Activated naive CD8-positive, alpha-beta T cell treated with anti-CD3 and anti-CD28 coated beads for 36 hours (primary cell): ENCODE measurements at places on chromosomes 6 and 20. TPM values are rescaled to one million over a fixed set of nuclear protein-coding genes. Genes with fewer than 3 reads are reported as not detected.

DNA sequence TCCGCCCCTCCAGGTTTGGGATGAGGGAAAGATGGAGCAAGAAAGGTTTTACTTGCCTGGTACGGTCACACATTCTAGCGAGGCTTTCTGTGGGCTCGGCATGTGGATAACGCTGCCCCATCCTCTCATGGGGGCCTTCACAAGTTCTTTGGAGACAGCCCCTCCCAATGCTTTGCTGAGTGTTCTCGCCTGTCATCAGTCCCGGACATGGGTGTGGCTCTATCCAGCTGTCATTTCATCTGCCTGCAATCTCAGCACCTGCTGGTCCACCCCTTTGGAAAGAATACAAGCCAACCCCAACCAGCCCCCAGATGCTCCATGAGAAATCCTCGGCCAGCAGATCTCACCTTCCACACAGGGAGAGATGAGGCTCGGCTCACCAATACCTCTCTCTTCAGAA is 30.3 kb upstream of the MDGA1 start:
- DNase-seq, result no peak
- no peak overlapping the region for H3K27ac ChIP-seq
- H3K4me1 ChIP-seq, result peaks cover 9% of the 10 kb centered on the region

C6orf52 gene
- total RNA-seq, result 6.3 TPM

DNA sequence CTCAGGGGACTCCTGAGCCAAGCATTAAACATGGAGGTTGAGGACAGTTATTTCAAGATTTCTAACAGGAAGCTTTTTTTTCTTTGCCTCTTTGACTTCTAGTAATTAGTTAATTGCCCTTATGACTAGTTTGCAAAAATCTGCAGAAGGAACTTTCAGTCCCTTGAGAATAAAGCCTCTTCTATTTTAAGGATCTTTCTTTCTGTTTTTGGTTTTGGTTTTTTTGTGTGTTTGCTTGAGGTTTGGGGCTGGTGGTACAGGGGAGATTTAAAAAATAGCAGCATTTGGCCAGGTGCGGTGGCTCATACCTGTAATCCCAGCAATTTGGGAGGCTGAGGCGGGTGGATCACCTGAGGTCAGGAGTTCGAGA is 259.3 kb downstream of the BMP7 start:
- no peak for DNase-seq
- H3K27ac ChIP-seq, result no peak overlapping the region
- no peak overlapping the region for H3K4me3 ChIP-seq
- H3K36me3 ChIP-seq, result no peaks in the 10 kb centered on the region

DNA sequence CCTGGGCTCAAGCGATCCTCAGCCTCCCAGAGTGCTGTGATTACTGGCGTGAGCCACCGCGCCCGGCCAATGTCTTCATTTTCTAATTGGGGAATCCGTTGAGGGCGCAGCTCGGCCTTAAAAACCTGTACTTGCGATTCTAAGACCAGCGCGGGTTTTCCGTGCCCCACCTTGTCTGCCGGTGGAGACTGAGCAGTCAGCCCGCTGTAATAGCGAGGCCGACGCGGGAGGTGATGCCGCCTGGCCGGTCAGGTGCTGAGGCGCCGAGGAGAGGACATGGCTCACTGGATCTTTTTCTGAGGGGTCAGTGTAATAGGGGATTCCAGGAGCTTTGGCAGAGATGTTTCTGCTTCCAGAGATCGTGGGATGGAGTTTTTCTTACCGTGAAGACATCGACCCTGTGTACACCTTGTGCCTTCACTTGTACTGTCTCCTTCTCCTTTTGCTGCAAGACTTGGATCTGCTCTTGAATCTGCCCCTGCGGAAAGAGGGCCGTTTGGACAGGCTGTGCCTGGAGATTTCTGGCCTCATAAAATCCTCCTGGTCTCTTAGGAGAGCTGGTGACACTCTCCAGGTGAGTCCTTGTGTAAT is 1.5 kb downstream of the TRIM31 start:
- H3K4me3 ChIP-seq, result no peak overlapping the region
- H3K36me3 ChIP-seq, result no peaks in the 10 kb centered on the region
- no peak for DNase-seq
- peaks cover 10% of the 10 kb centered on the region for H3K4me1 ChIP-seq
- no peak overlapping the region for H3K27ac ChIP-seq
- peaks cover 79% of the 10 kb centered on the region for H3K27me3 ChIP-seq

GRCh38 chr20:3222635-3223600 is 13.6 kb downstream of the ITPA start:
- no peak overlapping the region for H3K27ac ChIP-seq
- no peak overlapping the region for H3K4me3 ChIP-seq
- peaks cover 17% of the 10 kb centered on the region for H3K4me1 ChIP-seq
- peak; percentile 36 for DNase-seq

PRR18 gene
- 0.33 TPM for total RNA-seq

DNA sequence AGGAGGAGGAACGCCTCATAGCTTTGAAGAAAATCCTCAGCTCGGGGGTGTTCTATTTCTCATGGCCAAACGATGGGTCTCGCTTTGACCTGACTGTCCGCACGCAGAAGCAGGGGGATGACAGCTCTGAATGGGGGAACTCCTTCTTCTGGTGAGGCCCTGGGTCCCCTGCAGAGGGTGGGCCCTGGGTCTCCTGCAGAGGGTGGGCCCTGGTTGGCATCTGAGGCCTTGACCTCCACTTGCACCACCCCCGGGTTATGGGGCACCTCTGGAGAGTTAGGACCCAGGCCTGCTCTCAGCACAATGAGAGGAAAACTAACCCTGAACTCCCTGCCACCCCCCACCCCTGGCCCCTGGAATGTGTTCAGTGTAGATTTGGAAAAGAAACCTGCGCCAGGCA is 47.2 kb downstream of the SYNJ2 start:
- no peaks in the 10 kb centered on the region for H3K27me3 ChIP-seq
- H3K4me1 ChIP-seq, result peaks cover 46% of the 10 kb centered on the region
- H3K4me3 ChIP-seq, result no peak overlapping the region
- H3K36me3 ChIP-seq, result peaks cover 18% of the 10 kb centered on the region

DNA sequence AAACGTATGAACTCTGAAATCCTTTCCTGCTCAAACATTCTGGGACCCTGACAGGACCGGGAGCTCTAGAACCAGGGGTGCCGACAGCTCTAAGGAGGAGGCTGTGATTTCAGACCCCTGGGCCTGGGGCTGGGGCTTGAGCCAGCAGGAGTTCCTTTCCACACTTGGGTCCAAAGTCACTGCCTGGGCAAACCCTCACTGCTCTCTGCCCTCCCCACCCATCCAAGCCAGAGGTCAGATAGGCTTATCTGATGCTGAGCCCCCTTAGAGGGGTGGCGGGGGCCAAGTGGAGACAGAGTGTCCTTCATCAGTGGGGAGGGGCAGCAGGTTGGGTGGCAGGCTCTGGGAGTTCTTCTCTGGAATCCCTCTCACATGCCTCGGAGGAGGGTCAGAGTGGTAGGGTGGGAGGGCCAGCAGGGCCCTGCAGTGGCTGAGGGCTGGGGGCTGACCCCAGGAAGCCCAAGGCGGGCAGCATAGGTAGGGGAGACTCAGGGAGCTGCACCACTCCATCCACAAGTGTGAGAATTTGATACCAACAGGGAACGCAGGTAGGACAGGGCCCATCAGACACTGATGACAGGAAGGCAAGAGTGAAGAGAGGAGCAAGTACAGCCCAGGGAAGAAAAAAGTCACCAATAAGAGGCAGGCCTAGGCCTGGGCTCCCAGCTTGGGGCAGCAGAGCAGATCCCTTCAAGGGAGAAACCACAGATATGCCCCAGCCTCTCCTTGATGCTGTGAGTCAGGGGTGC is 121.0 kb downstream of the MRPL14 start:
- no peak for DNase-seq
- peaks cover 8% of the 10 kb centered on the region for H3K4me1 ChIP-seq
- no peak overlapping the region for H3K27ac ChIP-seq

HLA-DMB gene
- 6.1 TPM for total RNA-seq

PTPRA gene
- 43.0 TPM for total RNA-seq
